ENCODE measurements at places on chromosomes 11 and 22.

GRCh38 chr11:86484795-86485166 is 110.1 kb downstream of the CCDC81 start:
- no peak for DNase-seq

GRCh38 chr11:47987781-47988180 is 7.4 kb downstream of the PTPRJ start:
- DNase-seq: no peak

DNA sequence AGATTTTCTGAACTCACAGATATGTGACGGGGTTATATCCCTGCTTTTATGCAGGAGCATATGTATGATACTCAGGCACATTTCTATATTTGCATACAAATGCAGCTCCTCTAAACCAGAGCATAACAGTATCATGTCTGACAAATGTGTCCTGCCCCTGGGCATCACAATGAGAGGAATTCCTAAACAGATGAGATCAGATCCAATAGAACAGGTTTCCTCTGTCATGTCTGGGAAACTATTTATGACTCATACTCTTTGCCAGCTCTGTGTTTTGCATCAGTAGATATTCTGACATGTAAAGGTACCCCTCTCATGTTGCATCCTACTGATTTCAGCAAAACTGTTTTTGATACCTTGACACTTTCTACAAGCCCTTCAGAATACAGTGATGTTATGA is 29.4 kb downstream of the SYT9 start:
- no peak for DNase-seq

- DNase-seq: no peak
Observed at GRCh38 chr11:2302896-2303626, 1.2 kb downstream of the TSPAN32 start.

- DNase-seq: no peak
Observed at GRCh38 chr22:37208401-37209139, 3.7 kb downstream of the SSTR3 start.

DNA sequence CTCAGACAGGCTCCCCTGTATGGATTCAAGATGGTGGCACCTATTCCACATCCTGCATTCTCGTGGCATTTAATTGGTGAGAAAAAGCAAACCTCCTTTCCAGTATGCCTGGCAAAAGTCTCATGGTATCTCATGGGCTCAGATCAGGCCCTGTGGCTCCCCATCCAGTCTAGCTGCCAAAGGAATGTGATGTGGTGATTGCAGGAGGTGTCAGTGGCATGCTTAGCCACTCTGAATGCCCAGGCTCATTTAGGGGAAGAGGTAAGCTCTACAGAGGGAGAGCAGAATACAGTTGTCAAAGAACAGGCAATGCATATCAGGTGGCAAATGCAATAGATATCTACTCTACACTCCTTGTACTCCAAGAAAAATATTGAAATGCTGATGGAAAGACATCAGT is 146.7 kb downstream of the SPATA19 start:
- DNase-seq: no peak

Measured in cardiac fibroblast (primary cell).